Naive thymus-derived CD4-positive, alpha-beta T cell (primary cell): ENCODE measurements at places on chromosomes 3 and 15. TPM values are rescaled to one million over a fixed set of nuclear protein-coding genes. Genes with fewer than 3 reads are reported as not detected.

The RNU5B-1 gene
- total RNA-seq: not detected in 2 replicates

The IL5RA gene
- total RNA-seq: 8.7 TPM

The MOBP gene
- not detected for total RNA-seq

The SCG5 gene
- 2.4 and 2.8 TPM in 2 replicates for total RNA-seq

The XCR1 gene
- total RNA-seq: 0.05 TPM in 1 of 2 replicates, not detected in the other

The KLHL40 gene
- not detected for total RNA-seq

The IQCF5 gene
- not detected for total RNA-seq

The ARL6 gene
- total RNA-seq: 3.3 TPM

The GCSAM gene
- 18.5 TPM for total RNA-seq

The RHCG gene
- not detected for total RNA-seq

The CCR8 gene
- 10.7 and 11.6 TPM in 2 replicates for total RNA-seq

The EPHA3 gene
- not detected for total RNA-seq

The PIK3R4 gene
- 20.8 TPM for total RNA-seq

The GP9 gene
- not detected for total RNA-seq

The CILP gene
- total RNA-seq: 0.03 and 0.05 TPM in 2 replicates

The MCTP2 gene
- 44.5 TPM for total RNA-seq

The EIF2B5 gene
- total RNA-seq: 61.2 and 62.7 TPM in 2 replicates

The IGF1R gene
- total RNA-seq: 84.4 TPM

The TMPRSS7 gene
- not detected for total RNA-seq

The MESP2 gene
- not detected for total RNA-seq

The TKT gene
- 83.5 TPM for total RNA-seq

The SCN5A gene
- total RNA-seq: not detected
